Activated CD4-positive, CD25-positive, alpha-beta regulatory T cell (primary cell): ENCODE measurements at places on chromosomes 3 and 15.

GRCh38 chr3:73674280-73674679 is 49.5 kb upstream of the PDZRN3 start:
- DNase-seq: no peak

- no peak for DNase-seq
These were observed 210.0 kb upstream of the TOPAZ1 start for GRCh38 chr3:44031387-44032380.

GRCh38 chr3:16452261-16452660 is 61.2 kb downstream of the RFTN1 start:
- DNase-seq: no peak

- DNase-seq: no peak
These were observed 903.3 kb upstream of the CFAP20DC start for GRCh38 chr3:59953104-59953503.

DNA sequence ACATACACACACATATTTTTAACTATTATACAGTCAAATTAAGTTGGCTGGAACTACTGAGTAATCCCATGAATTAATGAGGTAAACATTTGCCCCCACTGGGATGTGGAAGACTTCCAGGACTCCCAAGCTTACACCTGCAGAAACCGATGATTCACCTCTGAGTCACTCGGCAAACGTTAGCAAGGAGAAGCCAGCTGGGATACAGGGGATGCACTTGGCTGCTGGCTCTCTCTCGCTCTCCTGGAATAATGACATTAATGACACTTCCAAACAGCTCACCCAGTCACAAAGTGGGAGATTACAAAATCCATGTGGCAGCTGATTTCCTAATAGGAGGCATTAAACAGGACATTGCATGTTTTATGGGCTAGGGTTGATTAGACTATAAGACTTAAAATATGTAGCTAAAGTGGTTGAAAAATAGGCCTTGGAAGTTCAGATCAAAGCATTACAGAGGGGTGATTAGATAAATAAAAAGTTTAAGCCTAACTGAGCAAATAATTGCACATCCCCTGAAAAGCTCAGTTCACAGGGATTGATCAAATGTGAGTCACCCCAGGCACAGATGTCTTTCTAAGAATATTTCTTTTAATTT is 500.9 kb downstream of the SOX2 start:
- DNase-seq: no peak

DNA sequence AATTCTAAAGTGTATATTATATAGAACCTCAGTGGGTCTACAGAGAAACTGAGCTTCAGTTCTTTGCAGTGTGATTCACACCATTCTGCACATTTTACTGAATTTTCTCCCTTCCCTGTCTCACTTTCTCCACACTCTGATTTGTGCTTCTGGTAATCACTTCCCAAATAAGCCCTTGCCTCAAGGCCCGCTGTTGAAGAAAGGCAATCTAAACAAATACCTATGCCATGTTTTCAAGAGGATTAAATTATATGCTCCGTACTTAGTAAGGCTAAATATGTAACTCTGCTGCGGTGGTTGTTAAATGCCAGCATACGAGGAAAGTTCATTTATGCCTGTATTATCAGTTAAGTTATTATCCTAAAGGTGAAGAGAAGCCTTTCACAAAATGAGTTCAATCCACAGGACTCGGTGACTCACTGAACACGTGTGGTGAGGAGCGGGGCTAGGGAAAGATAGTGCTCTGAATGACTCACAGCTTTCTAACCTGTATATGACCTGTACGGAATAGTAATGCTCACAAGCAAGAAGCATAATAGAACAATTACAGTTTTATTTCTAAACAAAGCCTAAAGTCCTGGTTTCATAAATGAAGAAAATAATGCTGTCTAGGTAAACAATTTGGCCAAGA is 25.1 kb downstream of the CNTN6 start:
- no peak for DNase-seq

- no peak for DNase-seq
These were observed 3.5 kb upstream of the TMCC1 start for GRCh38 chr3:129897026-129897425.

- no peak for DNase-seq
These were observed 365.0 kb downstream of the FOXP1 start for GRCh38 chr3:71218508-71218907.
